Thoracic aorta (tissue), 2 donors: ENCODE measurements at places on chromosomes 12 and 14. TPM values are rescaled to one million over a fixed set of nuclear protein-coding genes. Genes with fewer than 3 reads are reported as not detected.

The POLR3B gene
- total RNA-seq, result 7.7 TPM

The FOS gene
- 3,038 TPM for total RNA-seq

The SLCO1A2 gene
- total RNA-seq, result not detected

The IL22 gene
- not detected for total RNA-seq

The FOXG1 gene
- not detected for total RNA-seq

The TRIP11 gene
- 31.9 TPM for total RNA-seq

The PPP1R1A gene
- total RNA-seq, result 3.3 TPM

The TUBA1B gene
- total RNA-seq, result 501 TPM

The ITGB7 gene
- total RNA-seq, result 2.1 TPM

The SLC2A14 gene
- not detected for total RNA-seq

The LHX5 gene
- total RNA-seq, result not detected

The VASH1 gene
- 27.7 TPM for total RNA-seq

GRCh38 chr12:93300611-93301021, 77.1 kb upstream of the NUDT4 start:
- peaks cover 28% of the 10 kb centered on the region for H3K4me1 ChIP-seq
- no peak for DNase-seq
- no peaks in the 10 kb centered on the region for H3K27me3 ChIP-seq
- no peak overlapping the region for H3K27ac ChIP-seq
- H3K4me3 ChIP-seq, result no peak overlapping the region

DNA sequence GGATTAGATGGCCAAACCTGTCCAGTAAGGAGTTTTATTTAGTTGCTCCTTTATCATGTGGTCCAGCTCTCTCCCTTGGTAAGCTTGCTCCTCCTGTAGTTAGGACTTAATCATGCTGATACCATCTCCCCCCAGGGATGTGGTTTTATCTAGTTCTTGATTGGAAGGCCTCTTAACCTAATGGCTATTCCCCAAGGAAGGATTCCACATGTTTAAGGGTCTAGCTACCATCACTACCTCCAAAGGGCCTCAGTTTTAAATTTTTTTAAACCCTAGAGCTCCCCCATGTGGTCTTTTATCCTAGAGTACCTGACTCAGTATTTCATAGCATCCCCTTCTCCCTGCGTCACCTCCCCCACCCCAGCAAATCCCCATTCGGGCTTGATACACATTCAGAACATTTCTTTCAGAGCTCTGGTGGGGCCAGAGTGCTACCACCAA, 22.5 kb downstream of the MAP3K12 start:
- peak overlapping the region; percentile 29 for H3K27ac ChIP-seq
- H3K27me3 ChIP-seq, result no peaks in the 10 kb centered on the region
- no peak overlapping the region for H3K4me3 ChIP-seq
- no peak for DNase-seq
- H3K36me3 ChIP-seq, result peaks cover 80% of the 10 kb centered on the region

DNA sequence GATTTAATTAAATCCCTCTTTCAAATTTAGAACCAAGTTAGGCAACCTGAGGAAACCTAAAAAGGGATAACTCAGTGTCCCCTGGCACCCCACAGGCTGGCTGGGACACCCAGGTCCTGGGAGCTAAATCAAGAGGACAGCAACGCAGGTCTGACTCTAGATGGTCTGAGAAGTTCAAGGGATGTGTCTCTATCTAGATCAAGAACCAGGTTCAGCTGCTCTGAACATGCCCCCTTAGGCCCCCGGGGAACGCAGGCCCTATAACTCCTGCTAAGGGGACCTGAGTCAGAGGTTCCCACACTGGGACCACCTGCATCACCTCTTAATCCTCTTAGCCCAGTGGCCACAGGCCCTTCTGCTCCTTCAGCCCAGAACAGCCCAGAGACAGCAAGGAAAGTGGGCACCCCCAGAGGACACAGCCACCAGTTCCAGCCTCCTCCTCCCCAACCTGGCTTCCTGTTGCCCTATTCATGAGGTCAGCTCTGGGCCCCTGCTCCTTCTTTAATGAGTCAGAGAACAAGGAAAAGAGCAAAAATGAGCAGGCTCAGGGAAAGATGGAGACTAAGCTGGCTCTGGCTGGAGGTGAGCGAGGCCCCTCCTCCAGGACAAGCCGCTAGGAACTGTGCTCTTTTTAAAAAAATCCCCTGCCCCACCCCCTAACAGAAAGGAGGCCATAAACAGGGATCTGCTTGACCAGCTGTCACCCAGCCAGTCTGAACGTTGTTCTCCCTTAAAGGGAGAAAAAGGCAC, 10.8 kb downstream of the PITPNM2 start:
- no peak overlapping the region for H3K4me3 ChIP-seq
- H3K27ac ChIP-seq, result peak overlapping the region; percentile 69
- H3K36me3 ChIP-seq, result no peaks in the 10 kb centered on the region
- no peak for DNase-seq
- no peaks in the 10 kb centered on the region for H3K27me3 ChIP-seq

DNA sequence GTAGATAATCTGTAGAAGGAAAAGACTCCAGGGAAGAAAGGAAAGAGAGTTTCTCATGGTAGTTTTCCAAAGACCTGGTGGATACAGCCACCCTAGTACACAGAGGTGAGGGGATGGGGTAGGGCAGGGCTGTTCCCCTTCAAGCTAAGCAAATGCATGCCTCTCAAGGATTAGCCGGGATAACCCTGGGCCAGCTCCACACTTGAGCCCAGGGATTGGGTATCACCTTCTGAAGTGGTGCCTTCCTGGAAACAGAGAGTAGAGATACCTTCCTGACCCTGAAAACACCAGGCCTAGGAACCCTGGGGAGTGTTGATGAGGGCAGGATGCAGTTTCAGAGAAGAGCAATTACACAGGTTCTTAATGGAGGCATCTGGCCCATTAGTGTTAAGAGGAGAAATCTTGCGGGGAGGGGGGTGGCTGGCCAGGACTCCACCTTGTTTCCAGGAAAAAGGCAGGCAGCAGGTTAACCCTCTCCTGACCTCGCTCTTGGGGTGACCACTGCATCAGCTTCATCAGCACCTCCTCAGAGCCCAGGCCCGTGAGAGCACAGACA, 106.9 kb upstream of the TMEM233 start:
- no peak overlapping the region for H3K4me3 ChIP-seq
- no peaks in the 10 kb centered on the region for H3K27me3 ChIP-seq
- H3K4me1 ChIP-seq, result no peaks in the 10 kb centered on the region

DNA sequence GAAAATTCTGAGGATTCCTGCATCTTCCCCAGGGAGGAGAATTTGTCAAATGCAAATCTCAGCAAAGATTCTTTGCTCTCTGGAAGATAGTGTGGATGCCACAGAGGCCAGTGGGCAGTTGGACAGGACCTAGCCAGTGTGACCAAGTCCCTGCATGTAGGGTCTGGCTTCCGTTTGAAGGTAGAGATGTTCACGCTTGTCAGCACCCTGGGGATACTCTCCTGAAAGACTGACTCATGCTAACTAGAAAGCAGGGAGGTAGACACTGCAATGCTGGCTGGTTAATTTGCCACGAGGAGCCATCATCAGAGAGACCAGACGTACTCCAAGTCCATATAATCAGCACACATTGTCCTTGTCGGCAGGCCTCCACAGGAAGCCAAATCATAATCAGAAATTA, 130.1 kb downstream of the SAMD4A start:
- H3K4me1 ChIP-seq, result peaks cover 19% of the 10 kb centered on the region
- peak overlapping the region; percentile 25 for H3K27ac ChIP-seq
- no peaks in the 10 kb centered on the region for H3K36me3 ChIP-seq
- H3K4me3 ChIP-seq, result no peak overlapping the region
- H3K27me3 ChIP-seq, result no peaks in the 10 kb centered on the region

GRCh38 chr14:62179367-62180018, 417.3 kb downstream of the SNAPC1 start:
- H3K36me3 ChIP-seq, result no peaks in the 10 kb centered on the region
- no peak overlapping the region for H3K27ac ChIP-seq
- H3K27me3 ChIP-seq, result no peaks in the 10 kb centered on the region
- no peaks in the 10 kb centered on the region for H3K4me1 ChIP-seq

GRCh38 chr12:19916196-19916753, 452.1 kb upstream of the PDE3A start:
- H3K4me1 ChIP-seq, result peaks cover 56% of the 10 kb centered on the region
- peak overlapping the region; percentile 22 for H3K27ac ChIP-seq
- no peaks in the 10 kb centered on the region for H3K27me3 ChIP-seq
- no peaks in the 10 kb centered on the region for H3K36me3 ChIP-seq

DNA sequence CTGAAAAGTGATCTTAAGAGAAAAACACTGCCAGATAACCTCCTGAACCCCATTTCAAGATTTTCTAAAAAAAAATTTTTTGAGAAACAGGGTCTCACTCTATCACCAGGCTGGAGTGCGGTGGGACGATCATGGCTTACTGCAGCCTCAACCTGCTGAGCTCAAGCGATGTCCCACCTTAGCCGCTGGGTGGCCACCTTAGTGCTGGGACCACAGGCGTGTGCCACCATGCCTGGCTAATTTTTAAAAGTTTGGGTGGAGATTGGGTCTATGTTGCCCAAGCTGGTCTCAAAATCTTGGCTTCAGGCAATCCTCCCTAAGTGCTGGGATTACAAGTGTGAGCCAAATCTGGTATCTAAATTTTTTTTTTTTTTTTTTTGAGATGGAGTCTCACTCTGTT, 3.4 kb downstream of the PNMA1 start:
- no peaks in the 10 kb centered on the region for H3K27me3 ChIP-seq
- H3K4me1 ChIP-seq, result peaks cover 12% of the 10 kb centered on the region
- no peak overlapping the region for H3K4me3 ChIP-seq
- DNase-seq, result no peak
- no peak overlapping the region for H3K27ac ChIP-seq

- no peak overlapping the region for H3K4me3 ChIP-seq
- no peak for DNase-seq
- no peak overlapping the region for H3K27ac ChIP-seq
- H3K27me3 ChIP-seq, result no peaks in the 10 kb centered on the region
- no peaks in the 10 kb centered on the region for H3K36me3 ChIP-seq
Measured at GRCh38 chr14:88683119-88683518, 109.6 kb downstream of the EML5 start.

DNA sequence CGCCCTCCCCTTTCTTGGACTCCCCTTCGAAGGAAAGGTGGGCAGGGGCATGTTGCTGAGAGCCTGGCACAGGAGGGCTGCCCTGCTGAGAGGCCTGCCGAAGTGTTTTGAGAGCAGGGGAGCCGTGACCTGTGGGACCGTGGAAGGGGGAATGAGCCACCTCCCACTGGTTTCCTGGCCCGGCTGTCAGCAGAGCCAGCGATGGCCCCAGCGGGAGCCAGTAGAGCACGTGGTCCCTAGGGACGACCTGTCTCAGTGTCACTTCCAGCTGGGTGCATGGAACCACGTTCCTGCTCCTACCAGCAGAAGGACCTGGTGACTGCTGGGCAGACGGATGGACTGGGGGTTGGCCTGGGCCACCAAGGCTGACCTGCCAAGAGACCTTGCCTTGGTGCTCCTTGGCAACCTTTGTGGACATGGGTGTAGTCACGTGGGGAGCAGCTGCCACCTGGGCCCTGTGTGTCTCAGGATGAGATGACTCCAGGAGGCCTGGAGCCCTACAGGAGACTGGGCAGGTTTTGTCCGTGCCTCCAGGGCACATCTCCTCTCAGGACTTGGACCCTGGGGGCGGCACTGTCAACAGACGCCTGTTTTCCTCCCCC, 34.6 kb downstream of the BEGAIN start:
- no peaks in the 10 kb centered on the region for H3K27me3 ChIP-seq
- no peaks in the 10 kb centered on the region for H3K4me1 ChIP-seq
- no peak overlapping the region for H3K4me3 ChIP-seq
- H3K27ac ChIP-seq, result no peak overlapping the region
- no peak for DNase-seq

DNA sequence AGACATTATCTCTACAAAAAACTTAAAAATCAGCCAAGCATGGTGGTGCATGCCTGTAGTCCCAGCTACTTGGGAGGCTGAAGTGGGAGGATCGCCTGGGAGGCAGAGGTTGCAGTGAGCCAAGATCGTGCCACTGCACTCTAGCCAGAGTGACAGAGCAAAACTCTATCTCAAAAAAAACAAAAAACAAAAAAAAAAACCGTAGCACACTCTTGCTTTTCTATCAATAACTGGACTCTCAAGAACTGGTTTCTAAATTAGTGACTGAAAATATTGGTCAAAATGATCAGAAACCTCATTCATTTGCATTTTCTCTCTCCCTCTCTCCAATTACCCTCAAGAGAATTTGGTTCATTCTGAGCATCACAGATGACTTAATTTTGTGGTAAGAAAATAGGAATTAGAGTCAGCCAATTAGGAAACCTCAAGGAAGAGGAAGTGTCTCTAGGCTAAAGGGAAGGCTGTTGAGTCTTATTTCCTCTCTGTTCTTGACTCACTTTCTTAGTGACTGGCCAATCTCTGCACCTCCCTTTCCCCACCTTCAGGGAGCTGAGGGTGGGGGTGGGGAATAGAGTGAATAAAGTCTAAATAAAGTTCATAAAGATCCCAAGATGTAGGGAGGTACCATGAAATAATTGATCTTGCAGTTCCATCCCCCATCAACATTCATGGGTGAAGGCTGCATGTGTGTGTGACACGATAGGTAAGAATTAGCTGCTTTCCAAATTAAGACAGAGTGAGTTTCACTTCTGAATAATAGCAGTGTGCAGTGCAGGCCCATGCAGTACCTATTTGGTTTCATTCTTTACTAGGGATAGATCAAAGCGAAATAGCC, 6.8 kb upstream of the PSMA6 start:
- no peak overlapping the region for H3K4me3 ChIP-seq
- peaks cover 11% of the 10 kb centered on the region for H3K4me1 ChIP-seq
- no peaks in the 10 kb centered on the region for H3K27me3 ChIP-seq
- DNase-seq, result no peak

DNA sequence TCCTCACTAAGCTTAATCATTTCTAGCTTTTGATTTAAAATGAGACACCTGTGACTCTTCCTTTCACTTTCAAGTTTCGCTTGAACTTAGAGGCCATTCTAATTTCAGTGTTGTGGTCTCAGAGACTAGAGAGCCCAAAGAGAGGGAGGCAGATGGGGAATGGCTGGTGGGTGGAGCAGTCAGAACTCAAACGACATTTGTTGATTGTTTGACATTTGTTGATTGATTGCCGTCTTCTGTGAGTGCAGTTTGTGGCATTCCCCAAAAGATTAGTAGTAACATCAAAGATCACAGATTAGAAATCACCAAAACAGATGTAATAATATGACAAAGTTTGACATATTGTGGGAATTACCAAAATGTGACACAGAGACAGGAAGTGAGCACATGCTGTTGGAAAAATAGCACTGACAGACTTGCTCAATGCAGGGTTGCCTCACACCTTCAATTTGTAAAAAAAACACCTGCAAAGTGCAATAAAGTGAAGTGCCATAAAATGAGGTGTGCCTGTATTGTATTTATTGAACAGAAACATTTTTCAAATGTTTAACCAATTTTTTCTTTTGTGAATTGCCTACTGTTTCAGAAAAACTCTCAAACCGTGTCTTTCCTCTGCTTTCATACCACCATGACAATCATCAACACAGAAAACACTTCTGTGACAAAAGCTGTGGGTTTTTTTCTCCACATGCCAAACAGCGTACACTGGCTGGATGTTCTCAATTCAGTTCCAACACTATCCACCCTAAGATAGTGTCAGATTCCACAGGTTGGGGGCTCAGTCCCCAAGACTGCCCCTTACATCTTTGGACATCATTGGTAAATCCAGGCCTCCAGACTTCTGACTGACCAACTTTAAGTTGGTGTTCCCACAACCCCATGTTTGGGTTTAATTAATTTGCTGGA, 376.3 kb upstream of the RGS6 start:
- H3K27ac ChIP-seq, result no peak overlapping the region
- no peaks in the 10 kb centered on the region for H3K36me3 ChIP-seq
- H3K4me1 ChIP-seq, result peaks cover 4% of the 10 kb centered on the region
- no peaks in the 10 kb centered on the region for H3K27me3 ChIP-seq
- DNase-seq, result no peak

- no peak for DNase-seq
- H3K27me3 ChIP-seq, result no peaks in the 10 kb centered on the region
- no peaks in the 10 kb centered on the region for H3K4me1 ChIP-seq
- no peak overlapping the region for H3K4me3 ChIP-seq
Measured at GRCh38 chr14:65028937-65029336, 42.2 kb downstream of the FNTB start.

GRCh38 chr14:32073537-32074189, 3.4 kb upstream of the ARHGAP5 start:
- no peaks in the 10 kb centered on the region for H3K27me3 ChIP-seq
- no peaks in the 10 kb centered on the region for H3K36me3 ChIP-seq
- no peak for DNase-seq
- no peak overlapping the region for H3K4me3 ChIP-seq
